ENCODE measurements at places on chromosomes 2 and 18.

- no peak for DNase-seq
Observed at GRCh38 chr2:33605056-33605455, 6.0 kb upstream of the FAM98A start.

DNA sequence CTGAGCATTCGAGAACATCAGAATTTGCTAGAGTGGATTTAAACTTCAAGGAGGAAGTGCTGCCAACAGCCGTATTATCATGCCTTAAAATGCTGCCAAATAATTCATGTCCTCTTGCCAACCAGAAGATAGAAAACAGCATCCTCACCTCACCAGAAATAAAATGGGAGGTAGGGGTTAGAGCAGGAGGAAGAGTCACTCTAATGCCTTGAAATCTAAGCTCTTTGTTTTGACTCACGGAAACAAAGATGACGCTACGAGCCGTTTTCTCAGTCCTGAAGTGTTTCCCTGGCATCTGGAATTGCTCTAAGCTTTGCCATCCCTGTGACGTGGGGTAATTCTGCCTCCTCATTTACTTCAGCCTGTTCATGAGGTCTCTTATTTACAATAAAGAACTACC lies 97.1 kb downstream of the PRPF40A start:
- DNase-seq = no peak

GRCh38 chr2:224689539-224689938 lies 26.6 kb downstream of the CCDC195 start:
- no peak for DNase-seq

DNA sequence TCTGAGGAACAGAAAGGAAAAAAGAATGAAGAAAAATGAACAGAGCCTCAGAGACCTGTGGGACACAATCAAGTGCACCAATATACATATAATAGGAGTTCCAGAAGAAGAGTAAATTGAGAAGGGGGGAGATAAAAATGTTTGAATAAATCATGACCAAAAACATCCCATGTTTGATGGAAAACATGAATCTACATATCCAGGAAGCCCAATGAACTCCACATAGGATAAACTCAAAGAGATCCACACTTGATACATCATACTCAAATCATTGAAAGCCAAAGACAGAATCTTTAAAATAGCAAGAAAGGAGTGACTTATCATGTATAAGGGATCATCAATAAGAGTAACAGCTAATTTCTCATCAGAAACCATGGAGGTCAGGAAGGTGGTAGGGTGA lies 80.0 kb downstream of the COA5 start:
- no peak for DNase-seq

GRCh38 chr18:67010919-67011318 lies 407.0 kb upstream of the CDH19 start:
- DNase-seq = no peak

DNA sequence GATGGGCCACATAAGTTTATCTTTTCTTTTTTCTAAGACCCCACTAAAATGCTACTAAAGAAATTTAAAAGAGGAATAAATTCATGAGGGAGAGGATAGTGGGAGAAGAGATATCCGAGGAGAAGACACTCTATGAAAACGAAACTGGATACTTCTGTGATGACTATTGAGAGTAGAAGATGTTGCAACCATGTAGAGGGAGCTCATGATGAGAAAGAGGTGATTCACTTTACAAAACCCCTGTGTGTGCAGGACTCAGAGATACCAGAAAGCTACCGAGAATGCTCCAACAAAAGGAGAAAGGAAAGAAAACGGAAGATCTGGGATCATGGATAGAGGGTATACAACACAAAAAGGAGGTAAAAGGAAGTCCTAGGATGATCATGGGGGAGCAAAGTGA lies 34.9 kb downstream of the SLC38A11 start:
- DNase-seq = no peak

DNA sequence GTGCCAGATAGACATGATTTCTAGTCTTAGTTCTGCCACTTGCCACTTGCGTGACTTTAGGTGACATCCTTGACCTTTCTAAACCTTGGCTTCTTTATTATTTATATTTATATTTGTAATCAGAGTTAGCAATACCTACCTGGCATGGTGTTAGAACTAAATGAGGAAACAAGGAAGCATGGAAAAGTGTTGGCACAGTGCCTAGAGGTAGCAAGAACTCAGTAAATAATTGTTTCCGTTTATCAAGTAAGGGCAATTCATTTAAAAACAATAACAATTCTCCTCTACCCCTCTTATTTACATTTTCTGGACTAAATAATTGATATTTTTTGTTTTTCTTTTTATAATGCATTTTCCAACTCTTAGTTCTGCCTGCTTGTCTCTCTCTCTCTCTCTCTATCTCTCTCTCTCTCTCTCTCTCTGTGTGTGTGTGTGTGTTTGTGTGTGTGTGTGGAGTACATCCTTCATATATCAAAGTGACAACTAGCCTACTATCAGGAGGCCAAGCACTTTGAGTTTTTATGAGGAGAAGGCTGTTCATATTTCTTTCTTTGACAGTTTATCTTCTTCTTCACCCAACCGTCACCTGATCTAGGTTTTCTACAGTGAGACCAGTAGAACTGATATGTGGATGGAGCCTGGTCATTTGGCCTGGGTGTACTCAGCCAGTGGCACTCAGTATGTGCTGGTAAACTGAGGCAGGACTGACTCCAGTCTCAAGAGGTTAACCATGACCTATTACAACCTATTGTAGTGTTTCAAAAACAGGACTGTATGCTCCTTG lies 134.5 kb downstream of the LRRTM1 start:
- no peak for DNase-seq

GRCh38 chr18:46418663-46419260 lies 238.3 kb downstream of the LOXHD1 start:
- no peak for DNase-seq

- no peak for DNase-seq
Observed at GRCh38 chr2:96074156-96074555, 39.4 kb upstream of the GPAT2 start.

DNA sequence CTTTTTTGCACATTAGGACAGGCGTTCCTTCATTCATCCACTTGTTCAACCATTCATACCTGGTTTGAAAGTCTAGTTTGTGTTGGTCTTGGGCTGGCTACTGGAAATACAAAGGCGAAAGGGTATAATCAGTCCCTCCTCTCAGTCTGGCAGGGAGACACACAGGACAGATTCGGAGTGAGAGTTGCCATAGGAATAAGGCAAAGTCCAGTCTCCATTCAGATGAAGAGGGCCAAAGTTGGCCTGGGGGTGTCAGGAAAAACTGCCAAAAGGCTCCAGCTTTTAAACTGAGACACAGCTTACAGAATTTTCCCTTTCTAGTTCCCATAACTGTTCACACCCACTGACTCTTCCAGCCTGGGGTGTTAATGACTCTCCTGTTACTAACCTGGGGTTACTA lies 96.3 kb upstream of the AQP4 start:
- DNase-seq = no peak

GRCh38 chr2:14930441-14930840 lies 297.9 kb downstream of the LRATD1 start:
- no peak for DNase-seq

DNA sequence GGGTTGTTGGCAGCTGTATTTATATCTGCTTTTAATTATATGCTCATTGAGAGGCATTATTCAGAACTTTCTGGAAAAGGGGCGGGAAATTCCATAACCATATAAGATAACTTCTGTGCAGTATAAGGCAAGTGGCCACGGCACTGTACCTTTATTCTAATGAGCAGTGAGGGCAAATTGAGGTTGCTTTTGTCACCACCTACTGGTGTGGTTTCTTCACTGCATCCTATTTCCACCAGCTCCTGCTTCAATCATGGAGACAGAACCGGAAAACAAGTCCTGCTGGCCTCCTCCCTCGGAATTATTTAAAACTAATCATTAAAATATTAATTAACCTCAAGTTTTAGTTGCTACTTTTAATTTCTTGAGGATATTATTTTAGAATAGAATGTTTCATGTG lies 759.4 kb downstream of the CBLN2 start:
- DNase-seq = peak; percentile 26

GRCh38 chr18:63953811-63954210 lies 4.7 kb downstream of the HMSD start:
- DNase-seq = no peak

DNA sequence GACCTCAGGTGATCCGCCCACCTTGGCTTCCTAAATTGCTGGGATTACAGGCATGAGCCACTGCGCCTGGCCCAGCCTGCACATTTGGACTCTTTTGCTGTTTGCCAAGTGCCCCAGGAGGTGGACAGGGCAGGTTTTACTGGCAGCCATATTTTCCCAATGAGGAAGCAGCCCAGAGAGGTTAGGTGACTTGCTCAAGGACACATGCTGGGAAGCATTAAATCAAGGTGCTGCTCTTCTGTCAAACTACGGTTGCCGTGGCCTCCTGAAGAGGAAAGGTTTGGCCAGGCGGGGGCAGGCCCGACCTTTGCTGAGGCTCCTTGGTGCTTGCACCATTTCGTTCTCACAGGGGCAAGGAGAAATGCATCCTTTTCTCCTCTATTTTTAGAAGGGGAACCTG lies 44.0 kb downstream of the DNMT3A start:
- DNase-seq = no peak

- DNase-seq = no peak
Observed at GRCh38 chr2:29660201-29660600, 261.2 kb downstream of the ALK start.

- DNase-seq = no peak
Observed at GRCh38 chr2:201774546-201774945, 6.2 kb downstream of the ALS2 start.

- DNase-seq = no peak
Observed at GRCh38 chr2:23621616-23622015, 236.6 kb downstream of the KLHL29 start.

DNA sequence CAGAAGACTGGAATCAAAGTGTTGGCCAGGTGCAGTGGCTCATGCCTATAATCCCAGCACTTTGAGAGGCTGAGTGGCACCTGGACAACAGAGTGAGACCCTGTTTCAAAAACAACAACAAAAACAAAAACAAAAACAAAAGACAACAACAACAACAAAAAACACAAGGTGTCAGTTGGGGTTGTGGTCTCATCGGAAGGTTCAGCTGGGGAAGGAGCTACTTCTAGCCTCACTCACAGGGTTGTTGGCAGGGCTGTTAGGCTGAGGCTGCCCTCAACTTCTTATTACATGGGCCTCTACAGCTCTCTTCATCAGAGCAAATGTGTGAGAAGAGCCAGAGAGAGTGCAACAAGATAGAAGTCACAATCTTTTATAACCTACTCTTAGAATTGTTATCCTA lies 34.6 kb upstream of the CAB39 start:
- no peak for DNase-seq

DNA sequence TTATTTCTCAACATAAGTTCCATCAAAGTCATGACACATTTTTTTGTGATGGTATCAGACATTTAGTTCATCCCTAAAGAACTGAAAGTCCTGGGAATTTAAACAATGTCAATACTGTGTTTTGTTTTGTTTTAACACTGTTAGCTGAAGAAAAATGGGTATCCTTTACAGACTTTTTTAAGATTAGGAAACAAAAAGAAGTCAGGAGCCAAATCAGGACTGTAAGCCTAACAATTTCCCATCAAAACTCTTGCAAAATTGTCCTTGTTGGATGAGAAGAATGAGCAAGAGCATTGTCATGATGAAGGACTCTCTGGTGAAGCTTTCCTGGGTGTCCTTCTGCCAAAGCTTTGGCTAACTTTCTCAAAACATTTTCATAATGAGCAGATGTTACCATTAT lies 69.4 kb downstream of the SRD5A2 start:
- no peak for DNase-seq

GRCh38 chr2:135913727-135914365 lies 37.6 kb upstream of the MCM6 start:
- peak; percentile 65 for DNase-seq

DNA sequence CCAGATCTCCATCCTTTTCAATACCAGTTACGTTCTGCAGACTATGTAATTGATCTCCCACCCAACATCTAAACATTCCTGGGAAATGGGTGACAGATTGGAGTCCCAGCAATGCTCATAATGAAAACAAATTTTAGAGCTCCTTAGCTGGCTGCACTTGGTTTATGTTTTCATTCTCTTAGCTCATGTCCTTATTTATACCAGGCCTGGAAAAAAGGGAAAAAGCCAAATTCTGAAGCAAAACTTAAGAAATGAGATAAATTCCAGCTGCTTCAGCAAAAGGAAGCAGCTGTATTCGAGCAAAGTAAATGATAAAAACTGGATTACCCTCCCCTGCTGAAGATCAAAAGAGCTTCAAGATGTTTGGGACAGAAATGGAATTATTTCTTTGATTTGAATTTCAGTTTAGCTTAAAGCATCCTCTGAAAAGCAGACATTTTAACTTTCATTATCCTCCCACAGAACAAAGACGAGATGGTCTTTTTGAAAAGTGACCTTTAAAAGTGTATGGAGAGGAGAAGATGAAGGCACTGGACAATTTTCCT lies 196.5 kb upstream of the THUMPD2 start:
- no peak for DNase-seq

DNA sequence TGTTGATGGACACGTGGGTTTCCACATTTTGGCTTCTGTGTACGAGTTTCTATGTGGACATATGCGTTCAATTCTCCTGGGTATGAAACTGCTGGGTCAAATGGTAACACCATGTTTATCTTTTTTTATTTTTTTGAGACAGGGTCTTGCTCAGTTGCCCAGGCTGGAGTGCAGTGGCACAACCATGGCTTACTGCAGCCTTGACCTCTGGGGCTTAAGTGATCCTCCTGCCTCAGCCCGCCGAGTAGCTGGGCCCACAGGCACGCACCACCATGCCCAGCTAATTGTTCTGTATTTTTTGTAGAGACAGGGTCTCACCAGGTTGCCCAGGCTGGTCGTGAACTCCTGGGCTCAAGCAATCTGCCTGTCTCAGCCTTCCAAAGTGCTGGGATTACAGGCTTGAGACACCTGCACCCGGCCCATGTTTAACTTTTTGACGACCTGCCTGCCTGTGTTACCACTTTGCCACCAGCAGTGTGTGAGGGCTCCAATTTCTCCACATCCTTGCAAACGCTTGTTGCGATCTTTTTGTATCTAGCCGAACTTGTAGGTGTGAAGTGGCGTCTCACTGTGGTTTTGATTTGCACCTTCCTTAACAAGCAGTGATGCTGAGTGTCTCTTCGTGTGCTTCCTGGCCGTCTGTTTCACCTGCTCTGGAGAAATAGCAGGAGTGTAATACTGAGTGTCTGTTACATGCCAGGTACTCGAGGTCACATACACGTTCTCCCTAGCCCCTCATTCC lies 6.9 kb downstream of the HSBP1L1 start:
- no peak for DNase-seq

DNA sequence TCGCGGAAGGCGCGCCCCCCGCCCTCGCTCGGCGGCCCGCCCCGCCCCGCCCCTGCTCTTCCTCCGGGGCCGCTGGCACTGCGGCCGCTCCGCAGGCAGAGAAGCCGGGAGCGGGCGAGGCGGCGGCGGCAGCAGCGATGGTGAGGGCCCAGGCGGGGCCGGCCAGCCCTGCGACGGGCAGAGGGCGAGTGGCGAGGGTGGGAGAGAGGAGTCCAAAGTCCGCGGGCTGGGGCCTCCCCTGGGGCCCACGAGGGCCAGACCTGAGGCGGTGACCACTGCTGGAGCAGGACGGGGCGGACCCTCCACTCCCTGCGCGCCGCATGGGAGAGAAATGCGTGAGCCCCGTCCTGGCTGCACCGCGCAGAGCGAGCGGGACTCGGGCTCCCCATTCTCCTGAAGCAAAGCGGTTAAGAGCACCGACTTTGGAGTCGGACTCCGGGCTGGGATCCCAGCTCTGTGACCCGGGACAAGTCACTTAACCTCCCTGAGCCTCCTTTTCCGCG lies at the start of gene VAMP5:
VAMP5 (plus strand) TSS at position 78 of the 503 bp plus-strand sequence; CDS start at position 138, 60 bp downstream.
- no peak for DNase-seq
